ENCODE measurements at places on chromosomes 2 and 18. TPM values are rescaled to one million over a fixed set of nuclear protein-coding genes. Genes with fewer than 3 reads are reported as not detected.

MEIS1 gene
- 158 TPM for total RNA-seq

TUBA4B gene
- total RNA-seq: 5.7 TPM

TSPYL6 gene
- not detected for total RNA-seq

SH3RF3 gene
- 9.7 TPM for total RNA-seq

WDSUB1 gene
- total RNA-seq: 9.9 TPM

KATNAL2 gene
- total RNA-seq: 8.0 TPM

MPP4 gene
- total RNA-seq: not detected

TIGD1 gene
- total RNA-seq: 3.5 TPM

RAD51AP2 gene
- total RNA-seq: 0.46 TPM

MC5R gene
- not detected for total RNA-seq

ITPRID2 gene
- total RNA-seq: 167 TPM

TET3 gene
- 26.9 TPM for total RNA-seq

DNA sequence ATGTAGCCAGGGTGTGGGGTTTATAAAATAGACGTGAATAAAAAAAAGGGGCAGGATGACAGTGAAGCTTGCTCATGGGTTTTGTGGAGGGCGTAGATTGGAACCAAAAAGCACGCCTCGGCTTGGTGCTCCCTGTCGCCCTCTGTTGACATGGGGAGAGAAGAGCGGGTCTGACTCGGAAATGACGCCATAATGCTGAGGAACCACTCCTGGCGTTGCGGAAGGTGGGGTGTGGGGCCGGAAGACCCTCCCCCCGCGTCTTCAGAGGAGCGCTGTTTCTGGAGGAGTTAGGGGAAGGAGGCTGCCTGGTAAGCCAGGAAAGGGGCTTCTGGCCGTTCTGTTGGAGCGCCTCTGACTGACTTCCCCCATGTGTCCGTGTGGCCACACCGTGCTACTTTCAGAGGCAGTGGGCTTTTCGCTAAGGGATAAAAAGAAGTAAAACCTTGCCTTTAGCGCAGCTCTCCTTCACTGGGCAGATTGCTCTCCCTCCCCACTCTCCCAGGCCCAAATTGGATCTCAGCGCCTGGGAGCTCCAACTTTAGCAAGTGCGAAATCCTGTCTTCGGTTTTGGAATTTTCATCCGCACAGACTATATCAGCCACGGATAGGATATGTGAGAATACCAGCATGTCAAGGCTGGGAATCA is 42.8 kb downstream of the PLEKHA3 start:
- peaks cover 6% of the 10 kb centered on the region for H3K4me1 ChIP-seq
- no peaks in the 10 kb centered on the region for H3K27me3 ChIP-seq
- peaks cover 2% of the 10 kb centered on the region for H3K36me3 ChIP-seq
- H3K27ac ChIP-seq: peak overlapping the region; percentile 83
- DNase-seq: peak; percentile 90
- peak overlapping the region; percentile 50 for H3K4me3 ChIP-seq

GRCh38 chr18:3931542-3932112 is 481.7 kb downstream of the TGIF1 start:
- H3K36me3 ChIP-seq: no peaks in the 10 kb centered on the region
- DNase-seq: no peak
- no peaks in the 10 kb centered on the region for H3K4me1 ChIP-seq
- no peak overlapping the region for H3K27ac ChIP-seq
- no peaks in the 10 kb centered on the region for H3K27me3 ChIP-seq

DNA sequence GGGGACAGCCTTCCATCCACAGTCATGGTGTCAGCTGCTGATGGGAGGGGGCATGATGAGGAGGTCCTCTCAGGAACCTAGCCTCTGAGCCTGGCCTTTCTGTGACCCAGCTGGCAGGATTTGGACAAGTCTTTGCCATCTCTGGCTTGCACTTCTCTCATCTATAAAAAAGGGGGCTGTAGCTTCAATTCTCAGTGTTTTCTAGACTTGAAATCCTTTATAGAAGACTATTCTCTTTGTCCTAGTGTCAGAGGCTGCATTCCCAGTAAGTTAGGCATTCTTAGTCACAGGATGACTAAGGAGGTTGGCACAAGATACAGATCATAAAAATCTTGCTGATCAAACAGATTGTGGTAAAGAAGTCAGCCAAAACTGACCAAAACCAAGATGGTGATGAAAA is 958.5 kb downstream of the CNTNAP5 start:
- no peak for DNase-seq
- no peaks in the 10 kb centered on the region for H3K36me3 ChIP-seq
- H3K4me3 ChIP-seq: no peak overlapping the region
- H3K27me3 ChIP-seq: no peaks in the 10 kb centered on the region

DNA sequence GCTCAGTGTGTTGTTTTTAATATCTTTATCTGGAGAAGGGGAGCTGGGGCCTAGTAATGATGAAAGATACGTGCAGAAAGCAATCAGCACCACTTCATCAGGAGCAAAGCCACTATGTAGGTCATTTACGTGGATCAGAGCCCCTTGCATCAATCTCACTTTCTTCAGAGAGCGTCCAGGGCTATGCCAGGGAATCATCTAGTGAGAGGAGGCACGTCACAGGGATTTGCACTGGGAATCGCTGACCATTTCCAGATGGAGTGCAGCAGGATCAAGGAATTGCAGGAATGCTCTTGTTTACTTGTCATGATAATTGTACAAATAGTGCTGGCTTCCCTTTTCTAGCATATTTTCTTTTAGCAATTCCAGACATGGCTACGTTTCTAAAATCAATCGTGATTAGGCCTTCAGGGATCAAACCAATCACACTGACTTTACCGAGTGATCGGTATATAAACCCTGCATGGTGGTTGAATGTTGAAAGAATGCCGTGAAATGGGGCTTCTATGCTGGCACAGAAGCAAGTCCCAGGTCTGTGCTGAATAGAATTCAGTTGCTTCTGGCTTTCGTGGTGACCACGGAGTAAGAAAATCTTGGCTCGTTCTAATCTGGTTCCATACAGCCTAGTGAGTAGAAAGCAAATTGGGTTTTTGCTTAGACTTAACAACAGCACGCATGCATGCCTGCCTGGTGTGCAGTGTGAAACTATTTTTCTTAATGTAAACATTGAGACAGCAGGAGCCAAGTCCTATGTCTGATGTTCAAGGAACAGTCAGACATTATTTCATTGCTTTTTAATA is 122.8 kb downstream of the TMEM200C start:
- no peak overlapping the region for H3K27ac ChIP-seq
- DNase-seq: peak; percentile 74
- H3K4me1 ChIP-seq: peaks cover 1% of the 10 kb centered on the region

DNA sequence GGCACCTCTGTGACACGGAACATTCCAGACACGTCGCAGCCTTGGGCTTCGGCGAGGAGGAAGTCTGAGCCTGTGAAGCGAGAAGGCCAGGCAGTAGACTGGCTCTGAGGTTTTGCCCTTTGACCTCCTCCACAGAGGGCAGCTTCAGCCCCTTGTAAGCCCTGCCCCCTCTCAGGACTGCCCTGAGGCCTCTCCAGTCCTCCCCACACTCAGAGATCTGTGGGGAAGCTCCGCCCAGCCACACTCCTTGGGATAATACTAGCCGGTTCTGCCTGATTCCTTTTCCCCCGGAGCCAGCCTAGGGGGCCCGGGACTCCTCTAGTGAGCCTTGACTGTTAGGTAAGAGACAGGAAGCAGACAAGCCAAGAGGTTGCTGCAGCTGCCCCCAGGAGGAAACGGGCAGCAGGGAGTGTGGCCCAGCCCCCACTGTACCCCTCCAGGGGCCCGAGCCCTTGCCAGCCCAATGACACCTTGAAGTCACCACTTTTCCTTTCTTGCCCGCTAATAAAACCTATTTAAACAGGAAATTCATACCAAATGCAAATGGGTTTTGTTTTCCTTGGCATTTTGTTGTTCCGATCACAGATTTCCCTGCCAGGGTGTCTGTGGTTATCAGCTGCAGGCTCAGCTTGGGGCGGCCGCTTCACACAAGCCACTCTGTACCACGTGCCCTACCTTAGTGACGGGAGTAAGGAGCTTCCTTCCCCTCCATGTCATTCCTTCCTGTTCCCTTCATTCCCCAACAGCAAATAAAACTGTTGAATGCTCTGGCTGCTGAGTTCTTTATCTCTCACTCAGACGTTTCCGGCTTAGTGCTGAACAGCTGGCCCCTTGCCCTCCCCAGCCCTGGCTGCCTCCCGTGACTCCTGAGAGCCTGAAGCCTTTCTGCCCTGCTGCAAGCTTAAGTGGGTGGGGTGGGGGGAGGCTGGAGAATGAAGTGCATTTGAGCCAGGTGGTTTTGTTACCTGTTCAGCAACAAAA is 124.7 kb downstream of the CABLES1 start:
- H3K36me3 ChIP-seq: peaks cover 8% of the 10 kb centered on the region
- DNase-seq: peak; percentile 91
- no peaks in the 10 kb centered on the region for H3K27me3 ChIP-seq

GRCh38 chr2:36556842-36557241 is 41.1 kb downstream of the FEZ2 start:
- DNase-seq: no peak
- H3K4me3 ChIP-seq: no peak overlapping the region
- H3K27ac ChIP-seq: no peak overlapping the region
- peaks cover 9% of the 10 kb centered on the region for H3K4me1 ChIP-seq

- peak; percentile 60 for DNase-seq
- no peaks in the 10 kb centered on the region for H3K36me3 ChIP-seq
- no peak overlapping the region for H3K27ac ChIP-seq
These were observed 22.7 kb upstream of the PKDCC start for GRCh38 chr2:42025151-42025582.

GRCh38 chr2:8799004-8799403 is 38.4 kb downstream of the KIDINS220 start:
- H3K27ac ChIP-seq: no peak overlapping the region
- no peaks in the 10 kb centered on the region for H3K4me1 ChIP-seq
- no peak for DNase-seq
- peaks cover 5% of the 10 kb centered on the region for H3K36me3 ChIP-seq

DNA sequence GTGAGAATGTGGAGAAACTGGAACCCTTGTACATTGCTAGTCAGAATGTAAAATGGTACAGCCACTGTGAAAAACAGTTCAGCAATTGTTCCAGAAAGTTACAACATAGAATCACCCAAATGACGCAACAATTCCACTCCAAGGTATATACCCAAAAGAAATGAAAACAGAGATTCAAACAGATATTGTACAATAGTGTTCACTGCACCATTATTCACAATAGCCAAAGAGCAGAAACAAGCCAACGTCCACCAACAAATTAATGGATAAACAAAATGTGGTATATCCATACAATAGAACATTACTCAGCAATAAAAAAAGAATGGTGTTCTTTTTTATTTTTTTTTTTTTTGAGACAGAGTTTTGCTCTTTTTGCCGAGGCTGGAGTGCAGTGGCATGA is 10.9 kb downstream of the CLASP1 start:
- H3K36me3 ChIP-seq: peaks cover 2% of the 10 kb centered on the region

DNA sequence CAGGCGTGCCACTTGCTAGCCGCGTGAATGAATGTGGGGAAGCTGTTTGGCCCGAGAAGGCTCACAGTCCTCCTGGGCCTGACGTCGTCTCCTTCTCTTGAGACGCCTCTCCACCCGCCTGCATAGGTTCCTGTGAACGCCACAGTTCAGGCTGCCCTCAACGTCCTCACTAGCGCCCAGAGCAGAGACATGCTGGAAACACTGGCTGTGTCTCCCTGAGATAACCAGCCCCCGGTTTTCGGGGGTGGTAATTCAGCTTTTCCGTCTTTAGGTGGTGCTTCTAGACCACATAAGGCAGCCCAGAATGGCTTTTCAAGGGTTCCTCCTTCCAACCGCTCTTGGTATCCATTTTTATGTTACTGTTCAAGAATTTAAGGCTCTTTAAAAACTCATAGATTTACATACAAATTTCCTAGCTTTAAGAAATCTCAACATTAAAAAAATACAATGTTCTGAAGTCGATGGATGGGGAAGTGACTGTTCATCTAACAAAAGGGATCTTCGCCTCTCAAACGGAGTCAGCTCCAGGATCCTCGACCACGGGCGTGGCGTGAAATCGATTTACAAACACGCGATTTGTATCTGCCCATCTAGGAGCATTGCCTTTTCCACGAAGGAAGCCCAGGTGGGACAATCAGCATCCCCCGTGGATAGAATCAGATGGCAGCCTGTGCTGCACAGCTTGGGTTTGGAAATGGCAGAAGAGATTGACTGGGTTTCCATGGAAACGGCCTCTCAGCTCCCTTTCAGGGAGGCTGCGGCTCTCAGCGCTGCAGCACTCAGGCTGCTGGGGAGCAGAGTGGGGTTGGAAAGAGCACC is 110.6 kb upstream of the PXDN start:
- no peaks in the 10 kb centered on the region for H3K4me1 ChIP-seq
- no peak overlapping the region for H3K4me3 ChIP-seq
- H3K27me3 ChIP-seq: peaks cover 19% of the 10 kb centered on the region
- no peaks in the 10 kb centered on the region for H3K36me3 ChIP-seq

GRCh38 chr2:193907561-193907960 is 1712.8 kb upstream of the TMEFF2 start:
- H3K4me1 ChIP-seq: no peaks in the 10 kb centered on the region
- H3K36me3 ChIP-seq: no peaks in the 10 kb centered on the region
- H3K27me3 ChIP-seq: no peaks in the 10 kb centered on the region
- H3K4me3 ChIP-seq: no peak overlapping the region

DNA sequence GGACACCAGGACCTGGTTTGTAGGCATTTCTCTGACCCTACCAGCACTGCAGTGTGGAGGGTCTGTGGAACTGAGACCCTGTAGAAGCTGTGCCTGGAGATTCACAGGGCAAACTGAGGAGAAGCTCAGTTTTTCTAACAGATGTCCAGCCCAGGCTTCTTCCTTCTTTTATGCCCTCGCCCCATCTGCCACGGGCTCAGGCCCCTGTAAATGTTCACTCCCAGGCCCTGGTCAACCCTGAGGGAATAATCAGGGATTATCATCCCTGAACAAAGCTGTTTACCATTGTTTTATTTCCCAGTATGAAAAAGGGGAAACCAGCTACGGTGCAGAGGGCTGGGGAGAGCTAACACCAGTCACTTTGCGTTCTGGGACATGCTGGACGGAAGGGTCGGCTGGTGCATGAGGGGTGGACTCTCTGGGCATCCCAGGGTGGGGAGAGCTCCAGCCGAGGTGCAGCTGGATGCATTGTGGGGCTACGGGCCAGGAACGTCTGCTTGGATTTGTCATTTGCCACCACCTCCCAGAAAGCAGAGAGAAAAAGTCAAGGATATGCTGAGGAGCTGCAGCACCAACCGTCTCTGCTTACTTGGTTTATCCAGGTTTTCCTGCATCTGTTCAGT is 183.8 kb downstream of the TFCP2L1 start:
- H3K27me3 ChIP-seq: peaks cover 16% of the 10 kb centered on the region
- no peaks in the 10 kb centered on the region for H3K36me3 ChIP-seq
- no peak overlapping the region for H3K4me3 ChIP-seq
- no peak for DNase-seq

GRCh38 chr2:241941691-241942301 is 72.3 kb downstream of the RTP5 start:
- no peaks in the 10 kb centered on the region for H3K4me1 ChIP-seq
- no peaks in the 10 kb centered on the region for H3K36me3 ChIP-seq
- DNase-seq: peak; percentile 60
- no peaks in the 10 kb centered on the region for H3K27me3 ChIP-seq

DNA sequence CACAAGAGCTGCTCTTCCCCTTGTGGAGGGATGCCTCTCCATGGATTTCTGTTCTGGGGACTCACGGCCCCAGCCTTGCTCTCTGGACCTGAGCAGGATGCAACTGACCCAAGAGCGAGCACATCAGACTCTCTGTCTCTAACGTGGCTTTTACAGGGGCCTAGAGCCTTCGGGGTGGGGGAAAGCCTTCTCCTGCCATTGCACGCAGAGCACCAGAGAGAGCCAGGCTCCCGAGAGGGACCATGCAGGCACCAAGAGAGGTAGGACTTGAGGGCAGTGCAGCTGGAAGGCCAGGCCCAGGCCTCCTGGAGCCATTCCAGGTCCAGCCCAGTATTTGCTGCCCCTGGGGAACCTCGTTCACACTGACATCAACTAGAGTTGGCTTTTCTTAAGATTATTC is 475.6 kb upstream of the MYT1L start:
- H3K4me3 ChIP-seq: no peak overlapping the region
- H3K27me3 ChIP-seq: no peaks in the 10 kb centered on the region
- H3K36me3 ChIP-seq: no peaks in the 10 kb centered on the region
- no peak for DNase-seq
